ENCODE measurements at places on chromosomes 16 and 17. TPM values are rescaled to one million over a fixed set of nuclear protein-coding genes. Genes with fewer than 3 reads are reported as not detected.

PMFBP1 gene
- 2.6 TPM for total RNA-seq

TPSG1 gene
- 0.43 TPM for total RNA-seq

MFAP4 gene
- 2.6 TPM for total RNA-seq

DNA sequence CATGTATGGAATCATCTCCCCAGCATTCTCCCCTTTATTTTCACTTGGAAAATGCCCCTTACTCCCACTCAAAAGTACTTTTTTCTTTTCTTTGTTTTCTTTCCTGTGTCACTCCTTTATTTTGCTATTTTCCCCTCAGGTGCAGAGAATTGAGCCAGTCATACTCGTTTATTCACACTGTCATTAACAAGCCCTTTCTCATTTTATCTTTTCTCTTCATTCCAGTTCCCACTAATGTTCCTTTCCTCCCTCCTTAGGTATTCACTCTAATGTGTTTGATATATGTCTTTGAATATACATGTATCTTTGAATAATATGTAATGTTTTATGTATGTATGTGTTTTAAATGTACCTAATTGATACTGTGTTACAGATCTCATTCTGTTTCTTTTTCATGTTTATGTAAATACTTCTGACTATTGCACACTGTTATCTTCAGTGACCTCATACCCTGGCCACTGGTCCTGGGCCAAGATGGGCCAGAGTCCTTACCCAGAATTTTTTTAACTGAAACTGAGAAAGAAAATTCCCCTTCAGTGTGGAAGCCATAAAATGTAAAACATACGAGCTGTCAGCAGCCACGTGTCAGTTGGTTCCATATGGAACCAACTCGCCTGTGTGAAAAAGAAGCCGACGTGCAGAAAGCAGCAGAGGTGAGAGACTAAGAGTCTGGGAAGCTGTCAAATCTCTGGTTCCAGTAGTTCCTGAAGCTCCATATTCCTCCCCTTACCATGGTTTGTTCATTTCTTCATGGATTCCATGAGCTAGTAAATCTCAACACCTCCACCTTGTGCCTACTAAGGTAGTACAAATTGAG is 5.8 kb downstream of the SRR start:
- peak overlapping the region; percentile 76 for H3K27ac ChIP-seq
- H3K4me1 ChIP-seq: peaks cover 16% of the 10 kb centered on the region
- H3K4me3 ChIP-seq: peak overlapping the region; percentile 59

GRCh38 chr16:11038777-11039176 is 94.4 kb downstream of the CLEC16A start:
- H3K27me3 ChIP-seq: no peaks in the 10 kb centered on the region
- DNase-seq: no peak
- peaks cover 33% of the 10 kb centered on the region for H3K4me1 ChIP-seq
- H3K27ac ChIP-seq: peak overlapping the region; percentile 92

GRCh38 chr17:8665684-8666083 is 35.2 kb upstream of the MYH10 start:
- DNase-seq: no peak
- peaks cover 5% of the 10 kb centered on the region for H3K27me3 ChIP-seq
- no peak overlapping the region for H3K27ac ChIP-seq
- H3K36me3 ChIP-seq: no peaks in the 10 kb centered on the region

- no peaks in the 10 kb centered on the region for H3K27me3 ChIP-seq
- DNase-seq: no peak
- no peaks in the 10 kb centered on the region for H3K36me3 ChIP-seq
- no peak overlapping the region for H3K27ac ChIP-seq
- no peak overlapping the region for H3K4me3 ChIP-seq
Measured at GRCh38 chr17:66612993-66613392, 221.9 kb upstream of the CACNG5 start.

DNA sequence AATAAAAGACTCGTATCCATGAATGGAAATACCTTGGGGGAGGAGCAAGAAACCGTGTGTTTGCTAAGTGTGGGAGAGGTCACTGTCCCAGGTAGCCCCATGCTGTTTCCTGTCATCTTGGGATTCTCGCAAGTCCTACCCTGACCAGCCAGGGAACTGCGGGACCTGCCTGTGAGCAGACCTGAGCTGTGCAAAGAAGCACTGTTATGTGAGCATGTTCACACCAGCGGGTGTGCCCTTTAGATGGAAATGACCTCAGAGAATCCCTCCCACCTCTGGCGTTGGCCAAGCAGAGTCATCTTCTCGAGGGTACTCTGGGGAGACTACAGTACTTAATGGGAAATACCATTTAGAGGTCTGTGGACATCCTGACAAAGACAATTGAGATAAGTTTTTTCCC is 127.0 kb upstream of the MON1B start:
- peaks cover 15% of the 10 kb centered on the region for H3K4me1 ChIP-seq
- H3K27me3 ChIP-seq: peaks cover 30% of the 10 kb centered on the region
- no peaks in the 10 kb centered on the region for H3K36me3 ChIP-seq
- H3K4me3 ChIP-seq: no peak overlapping the region
- H3K27ac ChIP-seq: no peak overlapping the region
- DNase-seq: no peak

- no peak overlapping the region for H3K4me3 ChIP-seq
- DNase-seq: no peak
- peaks cover 40% of the 10 kb centered on the region for H3K36me3 ChIP-seq
Measured at GRCh38 chr16:50338371-50339231, 30.2 kb downstream of the BRD7 start.

CIITA gene
- total RNA-seq: not detected

PTGES3L gene
- 1.0 TPM for total RNA-seq

CNTD1 gene
- total RNA-seq: 0.46 TPM

KRT27 gene
- total RNA-seq: not detected

- H3K4me1 ChIP-seq: peaks cover 22% of the 10 kb centered on the region
- H3K27ac ChIP-seq: peak overlapping the region; percentile 94
- H3K27me3 ChIP-seq: peaks cover 17% of the 10 kb centered on the region
- no peak for DNase-seq
- H3K36me3 ChIP-seq: peaks cover 10% of the 10 kb centered on the region
Measured at GRCh38 chr17:74750327-74751069, 2.1 kb downstream of the NHERF1 start.

DNA sequence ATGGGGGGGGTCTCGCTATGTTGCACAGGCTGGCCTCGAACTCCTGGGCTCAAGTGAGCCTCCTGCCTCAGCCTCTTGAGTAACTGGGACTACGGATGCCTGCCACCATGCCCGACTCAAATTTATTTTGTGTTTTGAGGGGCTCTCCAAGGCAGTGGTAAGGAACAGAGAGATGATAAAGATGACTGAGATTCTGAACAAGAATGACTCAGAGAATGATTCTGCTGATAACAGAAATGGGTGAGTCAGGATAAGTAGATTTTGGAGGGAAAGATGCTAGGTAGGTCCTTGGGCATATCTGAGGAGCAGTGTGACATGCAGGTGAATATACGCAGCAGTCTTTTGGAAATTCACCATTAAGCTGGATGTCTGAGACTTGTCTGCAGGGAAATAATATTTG is 2.6 kb downstream of the TMEM220 start:
- no peak overlapping the region for H3K4me3 ChIP-seq
- no peaks in the 10 kb centered on the region for H3K36me3 ChIP-seq
- peaks cover 9% of the 10 kb centered on the region for H3K4me1 ChIP-seq

DNA sequence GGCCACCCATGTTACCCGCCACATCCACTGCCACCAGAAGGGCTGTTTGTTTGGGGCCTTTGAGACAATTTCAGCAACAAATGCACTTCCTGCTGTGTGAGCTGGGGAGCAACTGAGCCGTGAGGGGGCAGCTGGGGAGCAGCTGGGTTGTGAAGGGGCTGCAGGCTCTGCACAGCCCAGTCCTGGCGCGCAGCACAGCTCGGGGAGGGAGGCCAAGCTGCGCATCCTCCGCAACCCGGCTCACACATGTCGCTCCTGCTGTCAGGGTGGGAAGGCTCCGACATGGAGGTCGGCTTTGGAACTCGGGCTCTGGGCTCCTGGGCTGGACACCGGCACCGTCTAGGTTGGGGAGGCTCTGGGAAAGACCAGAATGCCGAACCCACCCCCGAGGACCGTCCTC is 53.6 kb downstream of the CBFA2T3 start:
- no peak for DNase-seq
- H3K4me1 ChIP-seq: peaks cover 13% of the 10 kb centered on the region
- H3K27ac ChIP-seq: no peak overlapping the region

GRCh38 chr17:43308999-43309398 is 75.2 kb upstream of the RNU2-1 start:
- H3K27ac ChIP-seq: no peak overlapping the region
- DNase-seq: no peak
- no peaks in the 10 kb centered on the region for H3K4me1 ChIP-seq
- H3K36me3 ChIP-seq: no peaks in the 10 kb centered on the region
- no peak overlapping the region for H3K4me3 ChIP-seq

DNA sequence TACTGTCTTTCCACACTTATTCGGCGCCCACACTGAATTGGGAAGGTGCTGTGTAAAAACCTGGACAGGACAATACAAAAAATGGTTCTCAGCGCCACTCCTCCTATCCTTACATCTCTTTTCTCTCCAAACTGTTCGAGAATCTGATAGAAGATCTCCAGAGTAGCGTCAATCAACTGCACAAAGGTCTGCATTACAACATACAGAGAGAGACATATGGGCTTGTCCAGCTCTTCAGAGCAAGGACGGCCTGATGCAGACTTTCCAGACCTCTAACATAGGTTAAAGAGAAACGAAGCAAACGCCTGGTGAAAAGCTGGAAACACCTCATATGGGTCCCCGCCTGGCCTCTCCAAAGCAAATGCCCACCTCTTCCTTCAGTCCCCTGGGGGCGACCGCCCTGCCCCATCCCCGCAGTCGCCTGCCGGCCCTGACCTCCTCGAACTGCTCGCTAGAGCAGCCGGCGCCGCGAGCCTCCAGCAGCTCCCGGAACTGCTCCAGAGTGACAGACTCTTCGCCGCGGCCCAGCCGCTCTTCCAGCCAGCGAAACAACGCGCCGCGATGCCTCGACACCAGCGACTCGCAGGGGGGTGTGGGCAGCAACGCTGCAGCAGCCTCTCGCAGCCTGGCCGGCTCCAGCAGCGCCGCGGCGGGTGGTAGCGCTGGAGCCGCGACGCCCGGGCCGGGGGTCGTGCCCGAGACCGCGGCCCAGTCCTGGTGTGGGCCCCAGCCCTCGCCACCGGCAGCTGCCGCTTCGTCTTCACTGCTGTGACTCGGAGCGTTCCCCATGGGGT is 526 bp downstream of the ZZEF1 start:
- H3K4me3 ChIP-seq: peak overlapping the region; percentile 100
- no peak for DNase-seq
- no peaks in the 10 kb centered on the region for H3K27me3 ChIP-seq
- H3K36me3 ChIP-seq: no peaks in the 10 kb centered on the region
- H3K27ac ChIP-seq: peak overlapping the region; percentile 90

- peaks cover 18% of the 10 kb centered on the region for H3K27me3 ChIP-seq
- H3K27ac ChIP-seq: no peak overlapping the region
- DNase-seq: no peak
- peaks cover 4% of the 10 kb centered on the region for H3K4me1 ChIP-seq
Measured at GRCh38 chr17:10013365-10014112, 108.5 kb upstream of the RCVRN start.

GRCh38 chr17:36877771-36878170 is 59.5 kb upstream of the LHX1 start:
- H3K27me3 ChIP-seq: peaks cover 34% of the 10 kb centered on the region
- no peak for DNase-seq
- H3K36me3 ChIP-seq: no peaks in the 10 kb centered on the region
- no peak overlapping the region for H3K4me3 ChIP-seq
- H3K27ac ChIP-seq: no peak overlapping the region
- H3K4me1 ChIP-seq: no peaks in the 10 kb centered on the region

DNA sequence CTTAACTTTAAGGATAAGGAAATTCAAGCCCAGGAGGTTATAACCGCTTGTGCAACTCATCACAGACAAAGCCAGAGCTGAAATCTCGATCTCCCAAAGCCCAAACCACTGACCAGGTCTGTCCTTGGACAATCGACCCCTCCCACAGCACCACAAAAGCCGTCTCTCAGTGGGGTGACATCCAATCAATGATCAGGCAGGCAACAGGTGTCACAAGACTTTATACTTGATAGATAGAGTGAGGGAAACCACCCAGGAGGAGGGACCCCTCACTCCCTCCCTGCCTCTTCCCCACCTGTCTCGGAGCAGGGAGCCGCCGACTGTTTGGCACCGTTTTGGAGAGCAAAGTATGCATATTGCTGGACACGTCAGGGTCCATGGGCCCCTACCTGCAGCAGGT is 14.5 kb upstream of the SDR42E2 start:
- no peak overlapping the region for H3K4me3 ChIP-seq
- no peak overlapping the region for H3K27ac ChIP-seq
- H3K36me3 ChIP-seq: no peaks in the 10 kb centered on the region
- no peak for DNase-seq

PCTP gene
- total RNA-seq: 22.1 TPM

DNA sequence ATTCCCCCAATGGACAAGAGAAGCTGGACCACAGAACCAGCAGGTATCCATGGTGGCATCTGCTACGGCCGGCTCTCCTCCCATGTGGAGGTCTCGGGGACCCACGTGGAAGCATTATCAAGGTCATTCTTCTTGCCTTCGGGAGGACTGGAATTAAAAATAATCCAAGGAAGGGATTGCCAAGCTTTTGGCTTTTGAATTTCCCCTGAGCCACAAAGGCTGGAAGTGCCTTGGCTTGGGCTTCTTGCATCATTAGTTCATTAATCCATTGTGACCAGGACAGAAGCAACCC is 16.1 kb downstream of the NAGPA start:
- no peak for DNase-seq
- H3K36me3 ChIP-seq: no peaks in the 10 kb centered on the region

DNA sequence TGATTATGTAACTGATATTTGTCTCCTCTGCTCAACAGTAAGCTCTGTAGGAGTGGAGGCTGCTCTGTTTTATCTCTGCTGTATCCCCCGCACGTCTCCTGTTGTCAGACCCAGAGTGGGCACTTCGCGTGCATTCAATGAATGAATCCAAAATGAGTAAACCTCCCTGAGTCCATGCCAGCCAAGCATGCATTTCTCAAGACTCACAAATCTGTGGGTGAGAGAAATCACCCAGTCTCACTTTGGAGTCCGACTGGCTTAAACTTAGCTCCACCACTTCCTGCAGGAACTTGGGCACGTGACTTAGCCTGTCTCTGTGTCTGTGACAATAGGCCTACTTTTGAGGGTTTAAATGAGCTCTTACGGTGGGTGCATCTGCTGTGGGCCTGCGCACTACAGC is 3.7 kb downstream of the PNPO start:
- no peak overlapping the region for H3K4me3 ChIP-seq
- H3K4me1 ChIP-seq: peaks cover 23% of the 10 kb centered on the region
- DNase-seq: no peak
- no peak overlapping the region for H3K27ac ChIP-seq
- no peaks in the 10 kb centered on the region for H3K36me3 ChIP-seq
- H3K27me3 ChIP-seq: peaks cover 5% of the 10 kb centered on the region

KCNG4 gene
- 0.12 TPM for total RNA-seq

CA10 gene
- 0.90 TPM for total RNA-seq

MYH3 gene
- total RNA-seq: 11.2 TPM

GRCh38 chr17:38535886-38536285 is 69.9 kb downstream of the SRCIN1 start:
- no peak overlapping the region for H3K27ac ChIP-seq
- H3K36me3 ChIP-seq: no peaks in the 10 kb centered on the region
- peaks cover 19% of the 10 kb centered on the region for H3K27me3 ChIP-seq
- no peak for DNase-seq

- no peak for DNase-seq
- H3K4me1 ChIP-seq: peaks cover 17% of the 10 kb centered on the region
- H3K4me3 ChIP-seq: no peak overlapping the region
- H3K27me3 ChIP-seq: peaks cover 70% of the 10 kb centered on the region
Measured at GRCh38 chr16:62029947-62030346, 6.3 kb downstream of the CDH8 start.

KRT33A gene
- 0.24 TPM for total RNA-seq

All from type B pancreatic cell (in vitro differentiated cells).